Stimulated activated effector memory CD8-positive, alpha-beta T cell treated with anti-CD3 and anti-CD28 coated beads, Interleukin-12 subunit alpha, Interleukin-12 subunit beta, amount 100 ng/mL, for 72 hours (primary cell): ENCODE measurements at places on chromosomes 4 and X.

DNA sequence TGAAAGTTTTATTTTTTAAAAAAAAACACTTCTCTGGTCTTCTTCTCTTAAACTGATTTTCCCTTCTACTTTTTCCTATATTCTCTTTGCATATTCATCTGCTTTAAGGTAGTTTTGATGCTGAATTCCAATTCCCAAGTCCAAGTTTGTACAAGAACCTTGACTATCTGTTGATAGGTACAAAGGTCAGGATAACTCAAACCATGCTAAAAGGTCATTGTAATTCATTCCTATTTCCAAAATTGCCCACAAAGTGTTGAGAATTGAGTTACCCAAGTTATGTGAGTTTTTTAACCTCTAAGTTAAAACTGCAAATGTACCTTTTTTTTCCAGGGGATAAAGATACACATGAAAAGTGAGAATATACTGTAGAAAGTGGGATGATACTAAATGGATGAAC, 46.1 kb upstream of the TMEM192 start:
- no peak for DNase-seq

- no peak for DNase-seq
Measured at GRCh38 chr4:142812091-142812490, 34.0 kb downstream of the INPP4B start.

DNA sequence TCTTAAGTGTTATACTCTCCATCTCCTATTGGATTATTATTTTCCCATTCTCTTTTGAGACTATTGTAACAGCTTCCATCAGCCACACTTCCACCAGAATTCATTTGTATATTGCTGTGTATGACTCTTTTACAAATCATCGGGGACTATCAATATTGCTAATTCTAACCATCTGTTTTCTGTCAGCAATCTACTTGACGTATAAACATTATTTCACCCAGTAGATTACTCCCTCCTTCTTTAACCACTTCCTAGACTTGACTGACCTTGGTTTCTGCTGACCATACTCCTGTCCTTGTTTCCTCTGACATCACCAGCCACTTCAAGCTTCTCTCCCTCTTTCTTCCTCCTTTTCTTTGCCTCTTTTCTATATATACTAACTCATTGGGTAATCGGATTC, 402.9 kb downstream of the PCDH18 start:
- no peak for DNase-seq

GRCh38 chrX:7889135-7889534, 38.1 kb downstream of the PNPLA4 start:
- DNase-seq, result no peak

DNA sequence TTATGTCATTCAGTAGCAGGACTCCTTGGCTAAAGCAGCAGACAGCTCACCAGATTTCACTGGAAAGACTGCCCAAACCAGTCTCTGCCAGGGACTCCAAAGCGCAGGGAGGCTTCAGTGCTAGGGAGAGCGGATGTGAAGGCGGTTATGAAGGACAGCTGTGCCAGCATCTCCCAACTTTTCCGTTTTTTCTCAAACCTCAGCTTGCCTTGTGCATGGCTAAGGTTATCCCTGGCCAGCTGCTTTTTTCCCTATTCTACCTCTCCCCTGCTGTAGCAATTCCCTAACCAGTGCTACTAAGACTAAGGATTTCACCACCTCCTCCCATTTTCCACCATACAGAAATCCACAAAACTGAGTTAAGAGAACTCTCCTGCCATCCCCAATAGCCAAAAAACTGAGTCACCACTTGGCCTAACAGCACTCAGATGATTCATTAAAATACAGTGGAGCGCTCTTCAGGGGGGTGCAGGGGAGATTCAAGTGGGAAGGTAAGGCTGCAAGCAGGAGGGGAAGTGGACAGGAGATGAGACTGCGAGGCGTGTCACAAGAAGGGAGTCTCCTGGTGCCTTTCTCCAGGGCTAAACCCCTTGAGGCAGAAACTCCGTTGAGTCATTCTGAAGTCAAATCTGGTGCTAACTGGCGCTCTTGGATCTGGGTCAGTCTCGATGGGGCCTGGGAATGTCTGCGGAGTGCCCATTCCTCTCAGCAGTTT, 90.7 kb downstream of the PALLD start:
- no peak for DNase-seq

DNA sequence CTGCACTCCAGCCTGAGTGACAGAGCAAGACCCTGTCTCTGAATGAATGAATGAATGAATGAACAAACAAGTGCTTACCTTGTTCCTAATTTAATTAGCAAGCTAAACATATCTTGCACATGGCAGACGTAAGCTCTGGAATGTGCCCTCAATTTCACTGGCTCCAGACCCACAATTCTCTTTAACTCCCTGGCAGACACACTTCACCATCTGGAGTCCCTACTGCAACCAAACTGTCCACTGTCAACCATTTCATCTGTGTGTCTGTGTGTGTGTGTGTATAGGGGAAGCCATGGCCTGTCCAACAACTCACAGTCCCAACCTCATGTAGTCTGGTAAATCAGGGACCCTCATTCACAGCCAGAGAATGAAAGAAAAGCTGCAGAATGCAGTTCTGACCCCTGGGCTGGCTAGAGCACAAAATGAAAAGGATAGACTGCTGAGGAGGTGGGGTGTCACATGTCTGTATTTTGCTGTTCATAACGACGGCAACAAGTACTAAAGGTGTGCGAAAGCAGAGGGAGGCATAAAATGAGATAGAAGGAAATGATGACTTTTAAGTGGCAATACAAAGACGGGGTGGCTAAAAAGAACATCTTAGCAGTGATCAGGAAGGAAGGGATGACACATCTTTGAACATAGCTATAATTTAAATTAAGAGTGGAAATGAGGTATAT, 114.1 kb downstream of the TSPAN5 start:
- no peak for DNase-seq

- DNase-seq, result no peak
Measured at GRCh38 chrX:23666282-23666681, 1.0 kb upstream of the PRDX4 start.

- no peak for DNase-seq
Measured at GRCh38 chrX:22357621-22358020, 84.9 kb downstream of the CBLL2 start.
